Stromal cell of bone marrow (primary cell): ENCODE measurements at places on chromosomes 3 and 15.

GRCh38 chr3:114447950-114448479 is 154.2 kb downstream of the TIGIT start:
- no peak for DNase-seq

DNA sequence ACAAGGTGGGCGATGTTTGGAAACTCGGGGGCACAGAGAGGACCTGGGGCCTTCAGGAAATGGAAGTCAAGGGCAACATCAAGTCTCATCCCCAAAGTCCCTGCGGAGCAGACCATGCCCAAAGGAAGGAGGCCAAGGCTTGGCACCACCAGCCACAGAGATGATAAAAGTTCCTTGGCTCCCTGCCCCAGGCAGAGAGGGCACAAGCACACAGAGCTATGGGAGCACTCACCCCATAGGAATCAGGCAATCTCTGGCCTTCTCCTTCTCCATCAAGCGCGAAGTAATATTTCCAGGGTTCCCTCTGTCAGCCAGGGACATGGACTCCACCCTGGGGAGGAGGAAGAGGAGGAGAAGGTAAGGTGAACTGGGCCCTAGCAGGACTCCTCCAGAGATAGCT is 7.9 kb downstream of the ACAA1 start:
- DNase-seq, result no peak

DNA sequence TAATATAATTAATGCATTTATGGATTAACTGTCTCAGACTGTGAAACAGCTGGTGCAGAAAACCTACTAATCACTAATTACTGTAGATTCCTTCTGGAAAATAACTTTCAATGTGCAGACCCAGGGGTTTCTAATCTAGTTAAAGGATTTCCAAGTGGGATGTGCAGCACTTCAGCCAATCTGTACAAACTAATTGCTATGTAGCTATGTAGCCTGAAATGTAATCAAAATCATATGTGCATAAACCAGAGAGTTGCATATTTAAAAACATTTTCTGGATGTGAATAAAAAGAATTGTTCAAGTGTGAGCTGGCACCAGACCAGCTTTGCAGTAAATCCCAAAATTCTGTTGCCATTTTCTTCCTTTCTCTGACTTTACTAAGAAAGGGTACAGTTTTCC is 127.5 kb upstream of the CD96 start:
- no peak for DNase-seq

- DNase-seq, result no peak
Measured at GRCh38 chr3:37652851-37653250, 208.8 kb upstream of the CTDSPL start.

DNA sequence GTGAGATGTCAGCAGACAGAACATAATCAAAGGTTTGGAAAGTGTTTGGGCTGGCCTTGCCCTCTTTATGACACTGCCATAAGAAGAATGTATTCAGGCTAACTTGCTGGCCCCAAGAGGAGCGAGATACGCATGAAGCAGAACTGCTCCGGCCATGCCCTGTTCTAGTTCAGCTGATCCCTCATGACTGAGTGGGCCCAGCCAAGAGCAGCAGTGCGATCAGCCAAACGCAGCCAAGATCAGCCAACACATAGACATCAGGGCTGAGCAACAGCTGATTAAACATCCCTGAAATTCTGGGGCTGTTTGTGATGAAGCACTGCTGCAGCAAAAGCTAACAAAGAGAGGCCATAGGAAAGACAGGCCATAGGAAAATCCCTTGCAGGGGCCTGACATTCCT is 24.1 kb downstream of the POMGNT2 start:
- DNase-seq, result no peak

DNA sequence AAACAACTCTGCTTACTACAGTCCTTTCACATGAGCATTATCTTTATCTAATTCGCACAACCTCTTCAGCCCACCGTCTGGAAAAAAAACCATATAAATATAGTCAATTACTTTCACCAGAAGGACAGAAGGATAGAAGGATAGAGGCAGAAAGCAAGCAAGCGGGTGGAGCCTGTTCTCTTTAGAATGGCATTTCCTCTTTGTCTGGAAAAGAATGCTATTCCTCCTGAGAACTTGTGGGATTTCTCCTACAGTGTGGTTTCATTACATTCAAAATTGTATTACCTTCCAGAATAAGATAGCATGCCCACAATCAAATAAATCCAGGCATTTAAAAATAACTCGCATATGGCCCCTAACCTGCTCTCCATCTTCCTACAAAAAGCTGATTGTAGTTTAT is 23.1 kb downstream of the SLC30A4 start:
- DNase-seq, result no peak

DNA sequence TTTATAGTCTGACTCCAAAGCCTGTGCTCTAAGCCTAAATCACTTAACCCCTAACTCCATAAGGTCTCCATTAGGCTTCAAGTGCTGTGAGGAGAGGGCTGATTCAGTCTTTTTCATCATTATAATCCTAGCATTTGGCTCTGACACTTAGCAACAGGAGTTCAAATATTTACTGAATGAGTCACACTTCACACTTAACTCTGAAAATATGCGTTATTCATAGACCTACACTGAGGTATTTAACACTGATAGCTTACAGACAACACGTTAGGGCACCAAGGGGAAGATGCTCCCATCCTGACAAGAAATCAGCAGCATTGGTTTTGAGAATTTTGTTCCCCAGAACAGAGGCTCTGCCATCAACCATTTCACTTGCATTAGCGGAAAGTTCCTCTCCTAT is 53.5 kb downstream of the MSL2 start:
- DNase-seq, result peak; percentile 50

GRCh38 chr3:18892756-18893155 is 255.6 kb upstream of the KCNH8 start:
- DNase-seq, result no peak

GRCh38 chr3:45066109-45066801 is 40.2 kb downstream of the CLEC3B start:
- no peak for DNase-seq

DNA sequence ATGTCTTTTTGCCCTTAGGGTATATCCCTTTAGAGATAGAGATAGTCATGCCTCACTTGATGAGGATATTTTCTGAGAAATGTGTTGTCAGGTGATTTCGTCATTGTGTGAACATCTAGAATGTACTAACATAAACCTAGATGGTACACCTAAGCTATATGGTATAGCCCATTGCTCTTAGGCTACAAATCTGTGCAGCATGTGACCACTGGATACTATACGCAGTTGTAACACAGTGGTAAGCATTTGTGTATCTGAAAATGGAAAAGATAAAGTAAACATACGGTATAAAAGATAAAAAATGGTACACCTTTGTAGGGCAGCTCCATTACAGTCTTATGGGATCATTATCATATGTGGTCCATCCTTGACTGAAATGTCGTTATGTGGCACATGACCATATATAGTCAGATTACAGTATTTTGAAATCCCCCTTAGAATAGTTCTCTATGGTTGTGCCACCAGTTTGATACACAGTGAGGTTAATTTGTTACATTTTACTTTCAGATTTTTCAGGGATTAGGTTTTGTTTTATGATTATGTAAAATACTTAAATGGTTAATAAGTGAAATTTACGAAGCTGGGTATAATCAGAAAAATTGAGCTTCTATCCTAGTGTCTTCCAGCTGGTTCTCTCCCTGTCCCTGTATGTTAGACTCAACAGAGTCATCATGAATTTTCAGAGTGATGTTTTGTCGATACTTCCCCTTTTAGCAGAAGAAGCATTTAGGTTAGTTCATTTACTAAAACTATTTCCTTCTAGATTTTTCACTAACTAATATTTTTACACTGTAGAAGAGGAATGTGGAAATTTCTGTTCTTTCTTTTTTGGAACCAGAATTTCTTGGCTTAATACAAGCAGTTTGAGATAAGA is 12.8 kb downstream of the SETD5 start:
- no peak for DNase-seq
